CD4-positive, alpha-beta T cell (primary cell): ENCODE measurements at places on chromosomes 13 and 19. TPM values are rescaled to one million over a fixed set of nuclear protein-coding genes. Genes with fewer than 3 reads are reported as not detected.

The PGLYRP2 gene
- total RNA-seq: not detected

The LCP1 gene
- 266 TPM for total RNA-seq

The CD79A gene
- total RNA-seq: 3.8 TPM

The ZNF433 gene
- 2.8 TPM for total RNA-seq

The CYP2A6 gene
- total RNA-seq: not detected

The FFAR1 gene
- not detected for total RNA-seq

DNA sequence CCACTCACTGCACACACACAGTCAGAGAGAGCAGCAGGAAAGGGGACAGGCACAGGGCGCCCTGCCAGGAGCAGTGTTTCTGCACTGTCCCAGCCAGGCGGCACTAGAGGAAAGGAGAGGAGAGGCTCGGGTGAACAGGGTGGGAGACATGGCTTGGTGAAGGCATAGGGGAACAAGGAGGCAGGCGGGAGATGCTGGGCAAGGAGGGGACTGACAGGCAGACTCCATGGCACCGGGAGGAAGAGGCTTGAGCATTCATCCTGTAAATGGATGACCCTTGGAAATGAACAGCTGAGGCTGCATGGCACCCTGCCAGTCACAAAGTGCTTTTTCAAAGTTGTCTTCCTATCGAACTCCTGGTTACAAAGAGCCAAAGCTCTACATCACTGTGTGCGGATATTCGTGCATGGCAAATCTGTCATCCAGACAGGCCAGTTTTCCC is 22.4 kb downstream of the MED26 start:
- DNase-seq: no peak

DNA sequence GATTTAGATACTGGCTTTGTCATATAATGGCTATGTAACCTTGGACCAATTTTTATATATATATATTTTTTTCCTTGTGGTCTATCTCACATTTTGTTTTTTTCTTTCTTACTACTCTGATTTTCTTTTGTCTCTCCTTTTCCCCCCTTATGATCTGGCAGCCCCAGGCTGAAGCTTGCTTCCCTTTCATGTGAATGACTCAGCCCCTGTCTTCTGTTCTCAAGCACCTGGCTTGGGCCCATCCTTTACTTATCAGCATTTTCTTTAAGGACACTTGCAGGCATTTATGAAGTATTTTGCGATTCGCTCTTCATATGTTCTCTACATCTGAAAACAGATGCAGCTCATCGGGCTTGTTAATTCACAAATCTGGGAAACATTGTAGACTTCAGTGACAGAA is 163.6 kb downstream of the SPRY2 start:
- no peak for DNase-seq

DNA sequence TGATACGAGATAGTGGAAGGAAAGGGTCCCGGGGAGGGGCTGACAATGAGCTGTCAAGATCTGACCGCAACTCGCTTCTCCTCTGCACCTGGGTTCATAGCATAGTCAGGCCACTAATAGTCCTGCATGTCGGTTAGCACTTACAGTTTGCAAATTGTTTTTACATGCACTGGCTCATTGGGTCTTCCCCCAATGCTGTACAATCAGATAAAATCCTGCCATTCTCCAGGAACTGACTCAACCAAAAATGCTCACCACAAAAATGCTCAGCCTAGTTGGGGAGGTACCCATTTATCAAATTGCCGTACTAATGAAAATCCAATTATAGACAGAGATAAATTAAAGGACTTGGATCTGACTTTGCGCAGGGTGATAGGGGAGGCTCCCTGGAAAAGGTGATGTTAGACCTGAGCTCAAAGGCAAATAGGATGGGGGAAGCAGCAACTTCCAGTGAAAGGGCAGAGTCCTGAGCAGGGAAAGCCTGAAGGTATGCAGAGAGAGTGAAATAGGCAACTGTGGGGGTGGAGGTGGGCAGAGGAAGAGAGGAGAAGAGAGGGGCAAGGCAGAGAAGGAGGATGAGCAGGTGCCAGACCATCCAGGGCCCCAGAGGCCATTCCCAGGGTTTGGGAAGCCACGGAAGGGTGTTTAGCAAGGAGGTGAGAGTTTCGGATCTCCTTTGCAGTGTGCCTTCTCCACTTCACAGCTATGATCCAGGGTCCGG is 326.1 kb upstream of the TSHZ3 start:
- no peak for DNase-seq

- no peak for DNase-seq
Measured at GRCh38 chr19:40739871-40740703, 10.2 kb downstream of the ACTMAP start.

GRCh38 chr13:113607056-113607888 is 22.7 kb downstream of the TFDP1 start:
- no peak for DNase-seq

DNA sequence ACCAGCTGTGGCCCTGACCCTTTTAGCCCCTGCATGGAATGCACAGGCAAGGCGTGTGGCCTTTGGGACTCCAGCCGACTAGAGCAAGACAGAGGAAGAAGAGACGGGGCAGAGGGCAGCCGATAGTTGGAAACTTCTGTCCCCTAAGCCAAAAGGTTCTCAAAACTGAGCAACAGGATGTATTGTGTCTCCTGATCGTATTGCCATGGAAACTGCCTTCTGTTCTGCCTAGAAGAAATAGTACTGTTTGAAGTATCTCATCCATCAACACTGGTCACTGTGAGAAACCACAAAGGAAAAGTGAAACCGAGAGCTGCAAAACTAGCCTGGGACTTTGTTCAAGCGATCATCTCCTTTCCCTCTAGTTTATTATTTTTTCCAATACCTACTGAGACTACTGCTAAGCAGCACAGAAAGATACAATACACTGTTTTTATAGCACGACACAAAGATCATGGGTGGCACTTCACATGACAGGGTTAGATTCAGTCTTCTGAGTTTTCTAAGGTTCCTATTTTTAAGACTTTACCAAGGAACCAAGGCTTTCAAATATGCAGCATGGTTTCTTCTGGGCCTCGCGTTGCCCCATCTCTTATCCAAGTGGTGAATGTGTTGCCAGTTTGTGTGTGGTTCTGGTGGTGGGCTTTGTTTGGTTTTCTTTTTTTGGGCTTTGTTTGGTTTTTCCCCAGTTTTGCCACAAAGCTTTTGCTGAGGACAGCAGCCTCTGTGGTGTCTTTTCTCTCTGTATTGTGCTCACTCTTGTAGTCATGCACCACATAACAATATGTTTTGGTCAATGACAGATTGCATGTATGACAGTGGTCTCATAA is 49.3 kb upstream of the GPR183 start:
- DNase-seq: peak; percentile 55

DNA sequence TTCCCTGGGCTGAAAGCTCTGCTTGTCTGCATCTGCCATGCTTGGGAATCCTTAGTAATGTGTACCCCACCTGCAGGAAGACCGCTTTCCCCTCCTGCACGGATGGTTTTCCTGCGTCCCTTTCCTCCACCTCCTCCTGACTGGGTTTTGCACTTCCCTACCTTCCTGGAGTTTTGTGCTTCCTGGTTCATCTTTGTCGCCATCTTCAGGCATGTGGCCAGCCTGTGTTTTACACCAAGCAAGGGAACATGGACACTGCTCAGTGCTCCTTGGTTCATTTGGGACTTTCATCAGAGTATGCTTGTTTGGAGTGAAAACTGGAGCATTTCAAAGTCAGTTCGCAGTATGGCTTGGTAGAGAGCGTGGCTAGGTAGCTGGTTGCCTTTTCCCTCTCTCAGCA is 30.7 kb downstream of the ERICH6B start:
- no peak for DNase-seq

DNA sequence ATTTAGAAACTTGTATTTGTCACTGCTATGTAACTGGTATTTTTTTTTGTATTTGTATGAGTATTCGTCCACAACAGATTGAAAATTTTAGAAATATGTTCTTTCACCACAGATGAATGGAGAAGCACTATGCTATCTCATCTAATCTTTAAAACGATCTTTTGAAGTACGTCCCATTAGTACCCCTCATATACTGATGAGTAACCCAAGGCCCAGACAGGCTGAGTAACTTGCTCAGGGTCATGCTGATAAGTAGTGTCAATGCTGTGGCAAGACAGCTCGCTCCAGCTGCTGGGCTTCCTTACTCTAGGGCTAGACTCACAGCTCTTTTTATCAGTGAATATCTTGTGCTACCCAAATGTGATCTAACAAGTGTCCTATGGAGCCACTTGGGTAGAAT is 154.2 kb downstream of the SUCLA2 start:
- no peak for DNase-seq

DNA sequence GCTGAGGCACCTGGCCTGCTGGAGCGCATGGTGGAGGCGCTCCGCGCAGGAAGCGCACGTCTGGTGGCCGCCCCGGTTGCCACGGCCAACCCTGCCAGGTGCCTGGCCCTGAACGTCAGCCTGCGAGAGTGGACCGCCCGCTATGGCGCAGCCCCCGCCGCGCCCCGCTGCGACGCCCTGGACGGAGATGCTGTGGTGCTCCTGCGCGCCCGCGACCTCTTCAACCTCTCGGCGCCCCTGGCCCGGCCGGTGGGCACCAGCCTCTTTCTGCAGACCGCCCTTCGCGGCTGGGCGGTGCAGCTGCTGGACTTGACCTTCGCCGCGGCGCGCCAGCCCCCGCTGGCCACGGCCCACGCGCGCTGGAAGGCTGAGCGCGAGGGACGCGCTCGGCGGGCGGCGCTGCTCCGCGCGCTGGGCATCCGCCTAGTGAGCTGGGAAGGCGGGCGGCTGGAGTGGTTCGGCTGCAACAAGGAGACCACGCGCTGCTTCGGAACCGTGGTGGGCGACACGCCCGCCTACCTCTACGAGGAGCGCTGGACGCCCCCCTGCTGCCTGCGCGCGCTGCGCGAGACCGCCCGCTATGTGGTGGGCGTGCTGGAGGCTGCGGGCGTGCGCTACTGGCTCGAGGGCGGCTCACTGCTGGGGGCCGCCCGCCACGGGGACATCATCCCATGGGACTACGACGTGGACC is 9.7 kb upstream of the STRN4 start:
- no peak for DNase-seq
